ENCODE measurements at places on chromosomes 7 and 10. TPM values are rescaled to one million over a fixed set of nuclear protein-coding genes. Genes with fewer than 3 reads are reported as not detected.

DNA sequence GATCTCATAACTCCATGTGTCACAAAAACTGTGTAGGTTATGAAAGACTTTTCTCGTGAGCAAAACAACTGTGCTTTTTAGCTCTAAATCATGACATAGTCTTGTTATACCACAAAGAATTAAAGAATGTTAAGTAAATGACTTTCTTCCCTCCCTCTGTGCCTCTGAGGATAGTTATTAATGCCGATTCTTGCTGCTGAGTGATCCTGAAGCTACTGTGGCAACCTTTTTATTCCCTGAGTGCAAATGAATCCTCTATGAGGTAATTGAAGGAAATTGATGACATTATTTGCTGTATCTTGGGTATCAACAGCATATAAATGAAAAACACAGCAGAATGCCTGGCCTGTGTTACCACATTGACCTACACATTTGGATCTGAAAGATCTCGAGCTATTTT, 142.2 kb upstream of the HDAC9 start:
- no peak for DNase-seq

- DNase-seq = no peak
Measured at GRCh38 chr10:52420656-52421055, 106.6 kb downstream of the DKK1 start.

DNA sequence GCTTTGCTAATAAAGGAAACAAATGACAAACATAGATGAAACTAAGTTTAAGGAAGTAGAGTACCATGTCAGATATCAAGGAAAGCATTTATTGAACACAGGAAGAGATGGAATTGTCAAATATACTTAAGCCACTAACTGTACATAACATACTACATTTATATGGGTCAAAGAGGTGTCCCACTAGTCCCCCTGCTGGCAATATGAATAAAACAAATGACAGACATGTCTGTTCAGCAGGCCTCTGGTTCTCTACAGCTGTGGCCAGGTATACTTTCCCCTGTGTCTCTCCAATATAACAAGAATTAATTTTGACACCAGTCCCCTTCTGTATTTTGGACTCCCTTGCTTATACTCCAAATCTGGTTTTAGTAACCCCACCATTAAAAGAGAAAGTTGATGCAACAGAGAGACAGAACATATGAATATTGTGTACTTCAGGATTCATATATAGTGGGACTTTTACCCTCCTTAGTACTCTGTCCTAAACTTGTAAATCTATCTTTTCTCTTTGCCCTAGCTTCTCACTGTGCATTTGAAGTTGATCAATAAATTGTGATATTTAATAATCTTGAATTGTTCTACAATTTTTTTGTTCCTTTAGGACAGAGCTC, 42.9 kb downstream of the CD36 start:
- no peak for DNase-seq

- DNase-seq = no peak
Measured at GRCh38 chr7:138382862-138383565, 77.0 kb upstream of the TRIM24 start.

DNA sequence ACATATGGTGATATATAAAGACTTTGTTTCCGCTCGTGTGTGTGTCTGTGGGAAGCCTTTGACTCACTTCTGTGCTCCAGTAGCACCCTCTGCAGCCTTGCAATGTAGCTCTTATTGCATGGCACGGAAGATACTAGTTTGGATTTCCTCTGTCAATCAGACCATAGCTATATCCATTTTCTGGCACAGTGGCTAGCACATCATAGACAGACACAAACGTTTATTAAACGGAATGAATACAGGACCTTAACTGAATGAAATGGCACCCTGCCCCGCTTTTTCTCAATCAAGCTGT, 124.0 kb upstream of the PTPN20 start:
- DNase-seq = peak; percentile 5

IFIT1 gene
- 5.7 TPM for total RNA-seq

GRCh38 chr7:47893721-47894365, 54.4 kb downstream of the PKD1L1 start:
- DNase-seq = no peak

ACTR3C gene
- total RNA-seq = 5.3 TPM

TRIM74 gene
- total RNA-seq = not detected

COL1A2 gene
- total RNA-seq = 84.4 TPM

NODAL gene
- 2.0 TPM for total RNA-seq

DNA sequence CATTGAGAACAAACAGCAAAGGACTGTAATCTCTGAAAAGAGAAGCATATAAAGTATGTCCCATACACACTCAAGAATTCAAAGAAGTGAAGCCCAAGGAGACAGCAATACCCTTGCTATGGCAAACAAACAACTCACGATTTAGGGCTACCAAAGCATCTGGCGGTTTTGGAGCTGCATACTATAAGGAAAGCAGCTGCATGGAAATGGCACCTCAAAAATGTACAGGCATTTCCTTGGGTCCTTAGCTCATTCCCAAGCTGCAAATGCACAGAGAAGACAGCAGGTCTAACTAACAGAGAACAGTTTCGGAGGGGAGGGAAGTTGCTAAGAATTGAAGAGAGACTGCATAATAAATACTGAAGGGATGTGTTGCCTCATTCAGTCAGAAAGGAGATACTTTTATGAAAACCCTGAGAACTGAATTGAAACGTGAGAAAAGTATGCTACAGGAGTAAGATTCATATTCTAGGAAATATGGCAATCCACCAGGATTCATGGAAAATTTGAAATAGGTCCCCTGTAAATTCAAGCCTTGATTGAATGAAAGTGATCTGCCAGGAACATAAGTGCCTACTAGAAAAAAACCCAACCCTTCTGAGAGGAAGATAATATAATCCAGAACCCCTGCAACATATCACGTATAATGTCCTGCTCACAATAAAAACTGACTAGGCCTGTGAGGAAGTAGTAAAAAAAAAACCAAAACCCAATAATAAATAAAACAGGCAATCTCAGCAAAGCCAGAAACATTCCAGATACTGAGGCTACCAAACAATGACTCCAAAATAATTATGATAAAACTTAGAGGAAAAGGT, 36.4 kb downstream of the CUBN start:
- no peak for DNase-seq

PTPRZ1 gene
- total RNA-seq = 138 TPM

ANKRD16 gene
- total RNA-seq = 6.1 TPM

TAS2R60 gene
- total RNA-seq = not detected

DNA sequence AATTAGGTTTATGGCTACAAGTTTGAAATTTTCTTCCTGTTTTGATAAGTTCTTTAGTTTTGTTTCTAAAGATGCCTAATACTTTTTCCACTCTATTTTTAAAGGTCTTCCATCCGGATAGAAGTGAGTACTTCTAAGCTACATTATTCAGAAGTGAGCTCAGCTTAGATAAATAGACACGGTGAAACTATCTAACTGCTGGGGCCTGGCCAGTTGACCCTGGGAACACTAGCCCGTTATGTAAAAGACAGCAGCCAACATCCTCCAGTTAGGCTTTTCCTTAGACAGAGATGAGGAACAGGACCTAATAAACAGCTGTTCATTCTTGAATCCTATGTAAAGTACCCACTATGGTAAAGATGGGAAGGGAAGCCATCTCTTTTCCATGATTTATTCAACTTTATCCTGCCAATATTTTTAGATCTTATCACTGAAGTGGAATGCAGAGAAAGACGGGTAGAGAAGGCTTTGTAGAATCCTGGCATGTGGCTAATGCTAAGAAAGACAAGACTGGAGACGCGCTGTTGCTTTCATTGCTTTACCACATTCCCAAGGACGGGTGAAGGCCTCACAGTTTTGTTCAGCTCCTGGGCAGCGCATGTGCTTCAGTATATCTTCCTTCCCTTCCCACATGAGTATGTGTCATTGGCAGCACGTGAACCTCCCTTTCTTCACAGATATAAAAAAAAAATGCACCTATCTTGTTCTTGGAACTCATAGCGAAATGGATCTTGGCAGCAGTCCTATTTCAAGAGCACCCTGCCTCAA, 340.0 kb upstream of the MEOX2 start:
- DNase-seq = no peak

GRCh38 chr10:91758303-91759146, 39.7 kb upstream of the TNKS2 start:
- peak; percentile 31 for DNase-seq

MGAM2 gene
- total RNA-seq = not detected

- no peak for DNase-seq
Measured at GRCh38 chr7:137940656-137941518, 61.0 kb downstream of the CREB3L2 start.

GRCh38 chr10:64090865-64091264, 569.7 kb downstream of the REEP3 start:
- no peak for DNase-seq

- no peak for DNase-seq
Measured at GRCh38 chr7:147041438-147041837, 924.8 kb downstream of the CNTNAP2 start.

BTBD16 gene
- not detected for total RNA-seq

GRCh38 chr7:2782565-2782964, 61.5 kb downstream of the GNA12 start:
- DNase-seq = no peak

PRSS37 gene
- not detected for total RNA-seq

PRTFDC1 gene
- total RNA-seq = 29.8 TPM

GRCh38 chr7:16203065-16203464, 218.3 kb downstream of the CRPPA start:
- DNase-seq = no peak

DNA sequence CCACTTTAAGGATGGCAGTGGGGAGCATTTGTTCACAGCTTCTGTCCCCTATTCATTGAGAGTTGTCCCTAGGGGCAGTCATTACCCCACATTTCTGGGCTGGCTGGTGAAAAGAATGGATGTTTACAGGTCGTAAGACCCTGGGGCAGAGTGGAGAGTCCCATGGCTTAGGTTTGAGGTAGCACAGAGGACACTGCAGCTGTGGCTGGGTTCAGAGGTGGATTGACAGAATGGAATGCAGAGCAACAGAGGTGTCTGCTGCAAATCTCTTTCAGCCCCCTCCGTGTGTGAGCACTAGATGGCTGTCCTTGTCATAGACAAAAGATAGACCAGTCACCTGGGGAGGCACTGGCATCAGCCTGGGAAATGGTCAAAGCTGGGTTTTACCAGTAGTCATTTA, 141.9 kb downstream of the CACNB2 start:
- DNase-seq = no peak

GRCh38 chr10:59372543-59372942, 10.2 kb upstream of the FAM13C start:
- no peak for DNase-seq

DNA sequence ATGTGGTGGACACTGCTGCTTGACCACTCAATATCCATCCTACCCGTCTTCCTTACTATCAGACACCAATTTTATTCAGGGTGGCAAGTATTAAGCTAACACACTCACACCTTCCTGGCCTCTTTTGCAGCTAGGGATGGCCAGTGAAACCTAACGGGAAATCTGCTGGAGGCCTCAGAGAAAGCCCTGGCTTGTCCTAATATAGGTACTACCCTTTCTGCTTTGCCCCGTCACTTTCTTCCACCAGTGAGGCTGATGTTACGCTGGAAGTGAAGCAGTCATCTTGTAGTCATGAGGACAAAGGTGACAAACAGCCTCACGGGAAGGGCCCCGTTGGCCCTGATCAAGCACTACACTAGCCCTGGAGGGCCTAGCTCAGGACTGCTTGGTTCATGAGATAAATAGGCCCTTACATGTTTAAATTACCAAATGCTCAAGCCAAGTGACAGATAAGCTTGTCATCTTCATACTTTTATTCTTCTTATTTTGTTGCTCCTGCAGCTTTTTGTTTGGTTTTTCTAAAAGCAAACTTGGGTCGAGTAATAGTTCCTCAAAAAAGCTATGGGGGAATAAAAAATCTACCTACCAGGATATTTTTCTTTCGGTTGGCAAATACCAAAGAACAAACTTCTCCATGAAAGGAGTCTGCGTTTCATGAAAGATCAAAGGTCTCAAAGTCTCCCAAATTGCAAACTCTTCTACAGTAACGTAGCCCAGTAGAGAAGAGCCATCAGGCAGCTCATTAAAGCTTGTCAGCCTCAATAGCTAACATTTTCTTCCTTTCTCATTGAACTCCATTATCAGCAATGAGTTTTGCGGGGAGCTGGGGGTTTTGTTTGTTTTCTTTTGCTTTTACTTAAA, 17.5 kb downstream of the CREB3L2 start:
- DNase-seq = no peak

Measured in frontal cortex (tissue), 4 donors.